Stimulated activated CD8-positive, alpha-beta memory T cell treated with anti-CD3 and anti-CD28 coated beads, Interleukin-12 subunit alpha, Interleukin-12 subunit beta, amount 100 ng/mL, for 1 hour (primary cell): ENCODE measurements at places on chromosomes 1 and 21.

- no peak for DNase-seq
Measured at GRCh38 chr1:221335161-221336101, 406.5 kb downstream of the DUSP10 start.

DNA sequence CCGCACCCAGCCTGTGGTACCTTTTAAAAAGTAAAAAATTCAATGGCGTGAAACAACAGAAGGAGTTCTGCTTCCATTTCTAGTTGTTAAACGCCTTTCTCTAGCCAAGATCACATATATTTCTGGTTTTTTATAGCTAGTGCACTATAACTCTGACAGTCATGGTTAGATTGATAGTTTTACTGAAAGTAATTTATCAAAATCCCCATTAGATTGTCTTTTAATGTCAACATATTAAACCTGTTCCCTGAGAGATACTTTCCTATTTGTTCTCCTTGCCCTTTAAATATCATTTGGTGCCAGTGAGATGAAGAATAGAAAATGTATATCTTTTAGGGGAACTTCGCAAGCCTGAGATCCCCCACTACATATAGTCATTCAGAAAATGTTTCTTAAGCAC lies 7.3 kb downstream of the SMAP2 start:
- no peak for DNase-seq

DNA sequence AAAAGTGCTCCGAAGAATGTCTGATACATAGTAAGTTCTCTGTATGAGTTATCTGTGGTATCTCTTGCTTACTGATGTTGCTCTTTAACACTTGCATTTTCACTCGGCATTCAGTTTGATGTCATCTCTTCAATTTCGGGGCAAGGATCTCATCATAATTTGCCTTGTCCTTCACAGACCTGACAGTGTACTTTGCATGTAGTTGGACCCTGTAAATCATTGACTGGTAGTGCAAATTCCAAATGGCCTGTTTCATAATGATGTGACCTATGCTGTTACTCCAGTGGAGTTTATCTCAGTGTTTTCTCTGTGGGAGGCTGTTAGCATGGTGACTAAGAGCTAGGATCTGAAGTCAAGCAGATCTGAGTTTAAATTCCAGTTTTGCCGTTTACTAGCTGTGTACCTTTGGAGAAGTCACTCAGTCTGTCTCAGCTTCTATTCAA lies 34.2 kb upstream of the ABCD3 start:
- DNase-seq = no peak

GRCh38 chr21:19228226-19228625 lies 824.6 kb upstream of the TMPRSS15 start:
- DNase-seq = no peak

DNA sequence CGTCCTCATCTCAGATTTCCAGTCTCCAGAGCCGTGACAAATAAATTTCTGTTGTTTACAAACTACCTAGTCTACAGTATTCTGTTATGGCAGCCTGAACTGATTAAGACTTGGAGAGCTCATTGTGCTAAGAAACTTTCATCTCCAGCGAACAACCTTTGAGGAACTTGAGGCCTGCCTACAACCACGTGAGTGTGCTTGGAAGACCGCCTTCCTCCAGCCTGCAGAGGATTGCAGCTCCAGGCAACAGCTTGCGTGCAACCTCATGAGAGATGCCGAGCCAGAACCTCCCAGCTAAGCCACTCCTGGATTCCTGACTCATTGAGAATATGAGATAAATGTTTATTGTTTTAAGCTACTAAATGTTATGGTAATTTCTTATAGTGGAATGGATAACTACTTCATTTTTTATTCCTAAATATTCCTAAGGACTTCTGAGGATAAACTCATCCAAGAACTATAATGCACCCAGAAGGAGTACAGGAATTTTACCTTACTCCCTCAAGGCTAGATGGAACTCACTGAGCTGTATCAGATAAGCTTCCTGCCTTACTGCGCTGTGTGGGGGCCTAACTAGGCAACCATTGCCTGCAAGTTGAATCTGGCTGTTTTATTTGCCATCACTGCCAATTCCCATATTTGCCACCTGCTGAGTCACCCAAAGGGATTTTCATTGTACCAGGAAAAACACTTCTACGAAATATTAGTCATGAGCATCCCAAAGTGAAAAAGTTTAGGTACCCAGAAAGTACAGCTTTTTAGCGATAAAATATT lies 17.6 kb downstream of the FAM177B start:
- no peak for DNase-seq

- DNase-seq = no peak
Measured at GRCh38 chr1:64663668-64664067, 81.2 kb upstream of the RAVER2 start.

DNA sequence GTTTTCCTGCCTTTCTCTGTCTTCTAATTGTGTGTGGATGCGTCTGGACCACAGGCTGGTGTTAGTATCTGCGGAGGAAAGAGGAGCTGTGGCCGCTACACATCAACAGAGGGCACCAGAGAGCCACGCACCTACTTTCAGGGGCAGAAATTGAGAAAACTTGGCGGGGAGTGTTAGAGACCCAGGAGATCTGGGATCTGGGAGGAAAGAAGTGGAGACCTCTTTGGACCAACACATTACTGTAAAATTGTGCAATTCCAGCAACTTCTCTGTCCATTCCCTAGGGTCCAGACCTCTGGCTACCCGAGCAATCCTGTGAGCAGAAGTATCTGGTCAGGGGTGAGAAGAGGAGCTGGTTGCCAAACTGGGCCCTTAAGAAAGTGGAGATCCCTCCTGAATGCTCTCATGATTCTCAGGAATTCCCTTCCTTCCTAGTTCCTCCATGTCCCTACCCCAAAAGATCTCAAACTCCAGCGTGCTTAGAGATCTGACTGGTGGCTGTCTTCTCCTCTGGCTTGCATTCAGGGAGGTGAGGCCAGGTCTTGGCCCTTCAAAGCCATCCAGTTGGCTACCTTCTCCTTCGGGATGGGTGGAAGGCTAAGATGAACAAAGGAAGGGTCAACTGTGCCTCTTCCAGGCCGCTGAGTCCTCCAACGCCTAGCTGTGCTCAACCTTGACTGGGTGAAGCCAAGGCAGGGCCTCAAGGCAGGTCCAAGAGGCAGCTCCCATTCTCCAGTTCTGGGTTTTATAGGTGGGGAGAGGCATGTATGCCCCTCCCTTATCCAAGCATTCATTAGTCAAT lies 1.2 kb upstream of the KIRREL1 start:
- DNase-seq = no peak

DNA sequence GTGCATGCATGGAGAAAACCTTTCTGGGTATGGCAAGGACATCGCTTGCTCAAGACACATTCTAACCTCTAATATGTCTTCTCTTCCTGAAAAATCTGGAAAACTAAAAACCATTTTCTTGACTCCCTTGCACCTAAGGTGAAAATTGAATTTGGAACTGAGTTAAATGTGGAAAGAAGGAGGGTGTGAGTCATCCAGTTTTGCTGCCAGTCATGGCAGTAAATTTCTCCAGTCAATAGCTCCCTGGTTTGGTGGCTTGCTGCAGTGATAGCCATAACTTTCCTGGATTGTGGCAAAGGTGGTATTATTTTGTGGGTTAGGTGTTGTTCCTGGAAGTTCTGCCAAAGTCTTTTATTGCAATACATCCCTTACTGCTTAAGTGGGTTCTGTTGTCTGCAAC lies 2.5 kb downstream of the ZCCHC17 start:
- no peak for DNase-seq

- no peak for DNase-seq
Measured at GRCh38 chr1:213075725-213076124, 24.7 kb downstream of the RPS6KC1 start.

GRCh38 chr1:182608236-182608635 lies 4.0 kb upstream of the RGS16 start:
- no peak for DNase-seq

GRCh38 chr1:244349103-244349531 lies 102.6 kb downstream of the ADSS2 start:
- no peak for DNase-seq

DNA sequence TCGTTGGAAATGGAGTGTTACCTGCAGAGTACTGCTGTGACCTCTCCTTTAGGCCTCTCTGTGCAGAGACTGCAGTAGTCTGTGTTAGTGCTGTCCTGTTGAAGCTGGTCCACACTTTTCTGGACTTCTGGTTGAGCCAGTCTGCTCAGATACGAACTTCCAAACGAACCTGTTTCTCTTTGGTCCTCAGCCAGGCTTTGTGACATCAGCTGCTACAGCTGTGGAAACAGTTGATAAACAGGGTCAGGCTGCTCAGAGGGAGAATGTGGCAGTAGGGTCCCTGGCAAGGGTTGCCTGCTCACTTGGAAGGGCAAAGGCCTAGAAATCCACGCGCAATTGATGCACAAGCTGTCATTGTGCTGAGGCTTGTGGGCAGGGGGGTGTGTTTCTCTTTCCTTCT lies 98.8 kb downstream of the NOS1AP start:
- DNase-seq = no peak

DNA sequence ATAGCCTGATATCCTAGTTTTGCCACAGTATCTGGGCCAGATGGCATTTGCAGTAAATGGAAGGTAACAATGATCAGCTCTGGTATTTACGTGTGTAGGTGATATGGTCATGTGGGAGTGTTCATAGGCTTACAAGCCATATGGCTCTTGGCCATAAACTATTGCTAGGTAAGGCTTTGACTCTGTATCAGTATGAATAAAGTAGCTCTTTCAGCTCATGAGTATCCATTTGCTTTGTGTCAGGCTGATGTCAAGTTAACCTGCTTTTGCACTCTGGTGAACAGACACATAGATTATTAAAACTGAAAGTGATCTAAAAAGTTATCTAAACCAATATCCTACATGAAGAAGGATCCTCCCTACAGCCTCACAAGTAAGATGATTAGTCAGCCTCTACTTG lies 69.0 kb downstream of the DDR2 start:
- no peak for DNase-seq

- no peak for DNase-seq
Measured at GRCh38 chr1:179143322-179143721, 61.5 kb downstream of the TOR3A start.

GRCh38 chr1:226097866-226098625 lies 35.5 kb downstream of the H3-3A start:
- DNase-seq = no peak

- DNase-seq = no peak
Measured at GRCh38 chr1:64581135-64581842, 111.4 kb downstream of the CACHD1 start.

GRCh38 chr1:25808481-25809244 lies 8.7 kb downstream of the SELENON start:
- DNase-seq = no peak

GRCh38 chr1:161743231-161743630 lies 6.4 kb upstream of the DUSP12 start:
- DNase-seq = no peak

GRCh38 chr1:33925586-33925985 lies 61.7 kb downstream of the HMGB4 start:
- no peak for DNase-seq

DNA sequence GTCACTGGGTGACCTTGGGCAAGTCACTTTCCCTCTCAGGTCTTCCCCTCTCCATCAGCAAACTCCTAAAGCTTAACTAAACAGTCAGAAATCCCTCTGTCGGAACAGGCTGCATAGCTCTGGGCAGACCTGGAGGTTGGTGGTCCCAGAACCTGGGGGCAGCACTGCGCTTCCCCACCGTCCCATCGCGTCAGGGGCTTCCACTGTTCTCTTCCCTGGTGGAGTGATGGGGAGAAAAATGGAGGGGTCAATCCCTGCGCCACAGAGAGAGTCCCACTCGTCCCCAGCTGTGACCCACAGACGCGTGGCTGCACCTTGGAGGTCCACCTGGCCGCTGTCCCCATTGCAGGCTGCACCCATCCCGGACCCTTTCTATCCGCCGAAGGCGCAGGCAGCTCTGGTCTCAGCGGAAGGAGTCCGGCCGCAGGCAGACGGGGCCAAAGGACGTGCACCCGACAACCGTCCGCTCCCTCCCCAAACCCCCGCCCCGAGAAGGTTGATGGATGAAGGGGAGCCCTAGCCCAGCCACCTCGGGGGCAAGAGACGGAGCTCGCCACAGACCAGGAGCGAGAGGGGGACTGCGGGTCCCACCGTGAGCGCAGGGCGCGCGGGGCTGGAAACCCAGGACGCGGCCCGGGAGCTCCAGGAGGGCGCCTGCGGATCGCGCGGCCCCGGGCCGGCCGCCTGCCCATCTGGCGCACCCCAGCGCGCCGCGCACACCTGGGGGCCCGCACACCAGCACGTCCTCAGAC lies 588 bp upstream of the WNT3A start:
- no peak for DNase-seq

- no peak for DNase-seq
Measured at GRCh38 chr1:89998306-89998705, 3.4 kb downstream of the ZNF326 start.

GRCh38 chr1:201531551-201532425 lies 7.1 kb upstream of the NAV1 start:
- DNase-seq = no peak

GRCh38 chr1:160993544-160994193 lies 27.3 kb downstream of the F11R start:
- DNase-seq = no peak
